ENCODE measurements at places on chromosomes 4 and X.
A peak's percentile ranks its signal among the peaks of the same experiment; 100 is the strongest.

DNA sequence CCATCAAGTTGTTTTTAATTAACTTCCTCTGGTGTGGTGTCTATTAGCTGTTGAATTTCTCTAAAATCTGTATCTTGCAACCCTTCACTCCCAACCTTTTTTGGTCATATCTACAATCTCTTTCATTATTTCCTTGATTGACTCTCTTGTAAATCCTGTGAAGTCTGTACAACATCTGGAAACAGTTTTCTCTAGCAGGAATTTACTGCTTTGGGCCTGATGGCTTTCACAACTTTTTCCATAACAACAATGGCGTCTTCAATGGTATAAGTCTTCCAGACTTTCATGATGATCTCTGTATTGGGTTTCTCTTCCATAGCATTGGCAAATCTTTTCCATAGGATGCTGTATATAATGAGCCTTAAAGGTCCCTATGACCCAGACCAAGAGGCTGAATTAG lies 49.0 kb downstream of the TBC1D19 start:
- DNase-seq: no peak

DNA sequence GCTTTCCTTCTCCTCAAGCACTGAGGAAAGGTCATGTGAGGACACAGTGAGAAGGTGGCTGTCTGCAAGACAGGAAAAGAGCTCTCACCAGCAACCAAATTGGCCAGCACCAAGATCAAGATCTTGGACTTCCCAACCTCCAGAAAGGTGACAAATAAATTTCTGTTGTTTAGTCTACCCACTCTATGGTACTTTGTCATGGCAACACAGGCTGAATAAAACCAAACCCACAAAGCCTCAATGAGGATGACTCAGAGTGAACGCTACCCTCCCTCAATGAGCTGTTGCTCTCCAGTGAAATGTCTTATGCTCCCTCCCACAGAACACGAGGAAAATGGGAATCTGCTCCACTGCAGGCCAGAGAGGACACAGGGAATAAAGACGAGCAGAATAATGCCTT lies 244.1 kb downstream of the RAB28 start:
- DNase-seq: no peak

DNA sequence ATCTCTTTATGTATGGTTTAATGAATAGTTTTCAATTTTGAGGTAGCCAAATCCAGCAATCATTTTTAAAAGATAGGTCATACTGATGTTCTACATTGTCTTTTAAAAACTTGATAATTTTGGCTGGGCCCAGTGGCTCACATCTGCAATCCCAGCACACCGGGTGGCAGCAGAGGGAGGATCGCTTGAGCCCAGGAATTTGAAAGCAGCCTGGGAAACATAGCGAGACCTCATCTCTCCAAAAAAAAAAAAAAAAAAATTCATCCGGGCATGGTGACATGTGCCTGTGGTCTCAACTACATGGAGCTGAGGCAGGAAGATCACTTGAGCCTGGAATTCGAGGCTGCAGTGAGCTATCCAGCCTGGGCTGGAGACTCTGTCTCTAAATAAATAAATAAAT lies 419.8 kb downstream of the GALNTL6 start:
- DNase-seq: no peak

- DNase-seq: no peak
Observed at GRCh38 chr4:120692964-120693363, 229.6 kb downstream of the PRDM5 start.

- no peak for DNase-seq
Observed at GRCh38 chr4:3746701-3747580, 19.2 kb upstream of the ADRA2C start.

DNA sequence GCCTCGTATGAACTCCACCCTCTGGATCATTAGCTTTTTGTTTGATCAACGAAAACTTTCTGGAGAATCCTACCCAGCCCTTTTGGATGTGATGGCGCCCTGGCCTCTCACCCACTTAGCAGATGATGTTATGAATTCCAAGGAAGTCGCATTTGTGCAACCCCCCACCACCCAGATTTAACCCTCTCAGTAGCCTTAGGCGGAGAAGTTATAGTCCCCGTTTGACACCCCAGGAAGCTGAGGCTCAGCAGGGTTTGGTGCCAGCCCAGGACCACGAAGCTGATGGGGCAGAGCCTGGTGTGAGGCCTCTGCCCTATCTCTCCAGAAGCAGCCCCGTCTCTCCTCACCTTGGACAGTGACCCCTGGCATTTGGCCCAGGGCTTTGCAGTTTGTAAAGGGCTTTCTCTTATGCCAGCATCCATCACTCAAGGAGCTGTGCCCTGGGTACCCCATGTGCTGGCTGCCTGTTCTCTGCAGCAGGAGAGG lies 1.0 kb downstream of the WFS1 start:
- peak; percentile 10 for DNase-seq

GRCh38 chr4:4857809-4858508 lies 1.5 kb upstream of the MSX1 start:
- no peak for DNase-seq

DNA sequence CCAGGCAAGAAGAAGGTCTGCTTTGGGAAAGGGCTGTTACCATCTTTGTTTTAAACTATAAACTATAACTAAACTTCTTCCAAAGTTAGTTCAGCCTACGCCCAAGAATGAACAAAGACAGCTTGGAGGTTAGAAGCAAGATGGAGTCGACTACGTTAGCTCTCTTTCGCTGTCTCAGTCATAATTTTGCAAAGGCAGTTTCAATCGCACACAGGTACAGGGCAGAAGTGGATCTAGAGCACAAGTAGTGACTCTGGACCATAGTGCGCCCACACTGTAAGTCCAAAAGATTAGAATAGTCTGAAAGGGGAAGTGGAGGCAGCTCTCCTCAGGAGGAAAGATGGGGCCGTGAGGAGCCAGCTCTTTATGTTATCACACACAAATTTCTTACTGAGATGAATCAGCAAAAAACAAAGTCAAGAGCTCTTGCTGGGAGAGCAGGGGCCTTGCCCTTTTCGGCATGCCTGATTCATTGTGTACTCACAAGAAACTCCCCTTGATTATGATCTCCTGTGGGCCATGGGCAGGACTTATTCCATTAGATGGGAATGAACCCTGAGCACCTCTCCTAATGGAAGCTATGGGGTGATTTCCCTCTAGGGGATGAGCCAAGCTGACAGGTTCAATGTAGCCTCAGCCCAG lies 58.6 kb downstream of the FUNDC1 start:
- no peak for DNase-seq

DNA sequence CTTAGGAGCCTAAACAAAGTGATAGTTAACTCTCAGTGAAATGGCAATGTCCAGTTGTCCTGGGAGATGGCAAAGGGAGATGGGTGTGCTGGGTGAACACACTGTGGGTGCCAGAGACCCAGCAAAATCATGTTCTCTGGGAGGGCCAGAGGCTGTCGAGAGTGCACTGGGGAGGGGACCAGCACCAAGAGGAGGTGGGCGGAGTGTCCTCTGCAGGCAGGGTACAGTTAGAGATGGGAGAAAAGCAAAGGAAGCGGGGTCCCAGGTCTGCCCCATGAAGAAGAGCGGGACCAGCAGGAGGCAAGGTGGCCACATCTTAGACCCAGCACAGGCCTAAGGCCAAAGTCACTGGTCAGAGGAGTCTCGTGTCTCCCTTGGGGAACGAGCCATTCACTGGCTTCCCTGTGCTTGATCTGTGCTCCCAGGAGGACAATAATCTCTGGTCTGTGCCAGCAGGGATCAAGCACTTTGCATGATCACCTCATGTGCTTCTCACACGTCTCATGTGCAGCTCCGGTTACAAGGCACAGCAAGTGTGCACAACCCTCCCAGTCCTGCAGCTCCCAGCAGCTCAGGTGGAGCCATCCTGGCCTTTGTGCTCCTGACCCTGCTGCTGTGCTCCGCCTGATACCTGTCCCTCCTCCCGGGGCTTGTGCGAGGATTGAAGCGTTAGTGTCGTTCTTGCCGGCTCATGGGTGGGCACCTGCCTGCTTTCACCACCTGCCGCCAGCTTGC lies 100.9 kb downstream of the FAM53A start:
- no peak for DNase-seq

DNA sequence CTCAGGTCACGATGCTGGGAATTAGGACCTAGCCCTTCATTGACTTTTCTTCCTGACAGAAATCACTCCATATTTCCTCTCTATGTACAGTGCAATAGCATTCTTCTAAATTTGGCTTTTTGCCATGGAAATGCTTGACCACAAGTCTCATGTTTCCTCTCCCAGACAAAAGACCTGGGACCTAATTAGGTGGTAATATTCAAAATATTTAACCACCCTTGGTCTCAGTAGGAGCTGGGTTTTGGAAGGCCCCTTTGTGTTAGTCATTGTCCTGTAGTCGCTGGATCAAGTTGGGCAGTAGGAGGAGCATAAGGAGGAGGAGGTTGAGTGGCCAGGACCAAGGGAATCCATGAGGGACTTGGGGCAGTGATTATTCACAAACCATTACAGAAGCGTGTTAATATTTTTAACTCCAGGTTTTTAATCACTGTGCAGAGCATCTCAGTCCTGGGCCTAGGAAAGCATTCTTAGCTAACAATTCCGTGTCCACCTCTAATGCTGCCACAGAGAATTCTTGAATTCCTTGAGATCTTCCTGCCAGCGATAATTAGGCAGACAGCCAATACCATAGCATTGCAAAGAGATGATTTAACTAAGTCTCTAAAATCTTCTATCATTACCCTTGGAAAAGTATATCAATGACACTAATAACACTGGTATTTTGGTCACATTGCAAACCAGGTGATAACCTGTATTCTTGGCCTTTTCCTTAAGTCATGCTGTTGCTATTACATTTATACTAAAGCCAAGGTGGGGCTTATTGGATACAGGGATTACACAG lies 25.0 kb upstream of the SHROOM4 start:
- no peak for DNase-seq

- no peak for DNase-seq
Observed at GRCh38 chr4:2931512-2932301, 31.5 kb downstream of the NOP14 start.

GRCh38 chrX:125319646-125320521 lies at the start of gene TEX13C:
Gene TEX13C (plus strand): TSS chrX:125319871. CDS start chrX:125320120, 249 bp downstream.
- DNase-seq: no peak

DNA sequence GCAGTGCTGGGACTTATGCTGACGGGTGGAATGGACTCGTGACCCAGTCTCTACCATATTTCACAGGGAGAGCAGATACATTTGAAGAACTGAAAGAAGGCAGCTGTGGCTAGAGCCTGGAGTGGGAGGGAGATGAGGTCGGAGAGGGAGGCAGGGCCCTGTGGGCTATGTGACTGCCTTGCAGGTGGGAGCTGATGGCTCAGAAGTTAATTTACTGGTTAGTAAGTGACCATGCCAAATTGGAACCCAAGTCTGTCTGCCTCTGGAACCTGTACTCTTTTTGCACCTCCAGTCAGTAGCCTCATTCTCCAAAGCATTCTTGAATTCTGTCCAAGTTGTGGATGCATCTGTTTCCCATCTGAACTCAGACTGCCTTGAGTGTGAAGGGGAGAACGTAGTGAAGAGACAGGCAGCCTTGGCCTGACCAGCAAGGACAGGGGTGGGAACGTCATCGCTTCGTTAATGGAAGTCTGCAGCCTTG lies 92.3 kb downstream of the REPS2 start:
- DNase-seq: no peak

DNA sequence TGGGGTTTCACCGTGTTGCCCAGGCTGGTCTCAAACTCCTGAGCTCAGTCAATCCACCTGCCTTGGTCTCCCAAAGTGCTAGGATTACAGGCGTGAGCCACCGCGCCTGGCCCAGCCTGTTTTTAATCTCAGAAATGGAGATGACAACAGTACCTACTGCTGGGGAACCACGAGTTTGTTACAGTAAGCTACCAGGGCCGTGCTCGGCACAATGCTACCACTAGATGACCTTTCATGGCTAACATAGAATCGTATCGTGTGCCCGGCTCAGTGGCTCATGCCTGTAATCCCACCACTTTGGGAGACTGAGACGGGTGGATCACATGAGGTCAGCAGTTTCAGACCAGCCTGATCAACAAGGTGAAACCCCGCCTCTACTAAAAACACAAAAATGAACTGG lies 90.8 kb upstream of the SLC34A2 start:
- DNase-seq: no peak

- peak; percentile 41 for DNase-seq
Observed at GRCh38 chr4:4852591-4853362, 6.7 kb upstream of the MSX1 start.

GRCh38 chr4:45741897-45742296 lies 382.0 kb downstream of the GABRG1 start:
- no peak for DNase-seq

GRCh38 chr4:88713782-88714181 lies 16.2 kb upstream of the NAP1L5 start:
- no peak for DNase-seq

GRCh38 chrX:72126539-72127140 lies 5.1 kb downstream of the RTL5 start:
- DNase-seq: peak; percentile 95

- peak; percentile 21 for DNase-seq
Observed at GRCh38 chr4:10346023-10346422, 111.2 kb downstream of the ZNF518B start.

- DNase-seq: no peak
Observed at GRCh38 chrX:111687305-111687704, 6.3 kb downstream of the ALG13 start.

DNA sequence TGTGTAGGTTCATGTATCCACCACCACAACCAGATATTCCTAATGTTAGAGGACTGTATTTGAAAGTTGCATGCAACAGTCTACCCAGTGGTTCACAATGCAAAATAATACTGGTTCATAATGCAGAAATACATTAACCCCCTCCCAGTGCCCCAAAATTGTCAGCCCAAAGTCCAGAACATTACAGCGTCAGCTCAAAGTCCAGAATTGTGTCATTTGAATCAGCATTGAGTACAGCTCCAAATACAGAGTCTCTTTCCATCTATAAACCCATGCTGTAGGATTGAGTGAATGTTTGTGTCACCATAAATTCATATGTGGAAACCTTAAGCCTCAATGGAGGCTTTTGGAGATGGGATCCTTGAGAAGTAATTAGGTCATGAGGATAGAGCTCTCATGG lies 54.0 kb downstream of the MCUB start:
- DNase-seq: no peak

- no peak for DNase-seq
Observed at GRCh38 chrX:112083624-112084326, 1.2 kb upstream of the TRPC5 start.

- no peak for DNase-seq
Observed at GRCh38 chr4:147310312-147310711, 170.6 kb upstream of the EDNRA start.

GRCh38 chr4:69497886-69498395 lies 2.2 kb upstream of the UGT2B4 start:
- DNase-seq: no peak

- no peak for DNase-seq
Observed at GRCh38 chrX:130053236-130053635, 57.1 kb downstream of the ELF4 start.

- DNase-seq: peak; percentile 35
Observed at GRCh38 chrX:11533199-11533651, 132.5 kb downstream of the ARHGAP6 start.

GRCh38 chr4:1839282-1839681 lies 16.7 kb downstream of the LETM1 start:
- DNase-seq: no peak
